ENCODE measurements at places on chromosomes 6 and 20. TPM values are rescaled to one million over a fixed set of nuclear protein-coding genes. Genes with fewer than 3 reads are reported as not detected.

DNA sequence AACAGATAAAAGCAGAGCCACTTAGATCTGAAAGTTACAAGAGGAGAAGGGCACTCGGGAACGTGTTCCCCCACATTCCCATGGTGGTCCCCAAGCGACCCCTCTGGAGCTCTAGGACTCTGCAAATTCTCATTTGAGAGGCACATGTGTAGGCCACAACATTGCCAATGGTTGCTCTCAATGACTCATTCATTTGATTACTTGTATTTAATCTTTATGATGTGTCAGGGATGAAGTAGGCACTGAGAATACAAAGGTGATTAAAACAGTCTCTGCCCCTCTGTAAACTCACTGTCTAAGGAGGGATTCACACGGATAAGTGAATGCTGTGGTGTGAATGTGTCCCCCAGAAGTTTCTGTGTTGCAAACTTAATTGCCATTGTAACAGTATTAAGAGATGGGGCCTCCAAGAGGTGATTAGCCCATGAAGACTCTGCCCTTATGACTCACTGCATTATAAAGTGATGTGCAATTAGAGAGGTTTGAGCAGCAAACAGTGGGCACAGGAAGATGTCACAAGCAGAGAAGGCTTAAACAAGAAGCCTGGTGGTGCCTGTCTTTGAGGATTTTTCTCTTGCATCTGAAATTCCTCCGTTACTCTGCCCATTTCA lies 34.0 kb upstream of the TRAM2 start:
- H3K4me3 ChIP-seq: no peak overlapping the region
- H3K36me3 ChIP-seq: no peaks in the 10 kb centered on the region
- no peak for DNase-seq
- no peak overlapping the region for H3K27ac ChIP-seq
- no peaks in the 10 kb centered on the region for H3K4me1 ChIP-seq
- no peaks in the 10 kb centered on the region for H3K27me3 ChIP-seq

GRCh38 chr20:3407040-3407770 lies at the start of gene DNAAF9:
Gene DNAAF9 (minus strand): TSS chr20:3407669. CDS start chr20:3407557, 112 bp downstream.
- DNase-seq: peak; percentile 58
- H3K36me3 ChIP-seq: no peaks in the 10 kb centered on the region
- H3K27ac ChIP-seq: peak within 1 kb of the TSS; percentile 71
- peak within 1 kb of the TSS; percentile 99 for H3K4me3 ChIP-seq
- H3K27me3 ChIP-seq: no peaks in the 10 kb centered on the region

Gene SLC12A5
- total RNA-seq: not detected

Gene IDH3B
- 145 TPM for total RNA-seq

Gene EPPIN
- total RNA-seq: not detected

GRCh38 chr6:74756923-74757322 lies 448.9 kb downstream of the COL12A1 start:
- no peak for DNase-seq
- no peaks in the 10 kb centered on the region for H3K36me3 ChIP-seq
- no peaks in the 10 kb centered on the region for H3K4me1 ChIP-seq
- H3K27me3 ChIP-seq: no peaks in the 10 kb centered on the region
- no peak overlapping the region for H3K4me3 ChIP-seq

Gene ENPP3
- total RNA-seq: 1.3 TPM

GRCh38 chr20:25073544-25073943 lies 8.4 kb downstream of the VSX1 start:
- no peak overlapping the region for H3K27ac ChIP-seq
- no peaks in the 10 kb centered on the region for H3K36me3 ChIP-seq
- peaks cover 9% of the 10 kb centered on the region for H3K27me3 ChIP-seq
- no peak for DNase-seq
- H3K4me1 ChIP-seq: no peaks in the 10 kb centered on the region
- no peak overlapping the region for H3K4me3 ChIP-seq

DNA sequence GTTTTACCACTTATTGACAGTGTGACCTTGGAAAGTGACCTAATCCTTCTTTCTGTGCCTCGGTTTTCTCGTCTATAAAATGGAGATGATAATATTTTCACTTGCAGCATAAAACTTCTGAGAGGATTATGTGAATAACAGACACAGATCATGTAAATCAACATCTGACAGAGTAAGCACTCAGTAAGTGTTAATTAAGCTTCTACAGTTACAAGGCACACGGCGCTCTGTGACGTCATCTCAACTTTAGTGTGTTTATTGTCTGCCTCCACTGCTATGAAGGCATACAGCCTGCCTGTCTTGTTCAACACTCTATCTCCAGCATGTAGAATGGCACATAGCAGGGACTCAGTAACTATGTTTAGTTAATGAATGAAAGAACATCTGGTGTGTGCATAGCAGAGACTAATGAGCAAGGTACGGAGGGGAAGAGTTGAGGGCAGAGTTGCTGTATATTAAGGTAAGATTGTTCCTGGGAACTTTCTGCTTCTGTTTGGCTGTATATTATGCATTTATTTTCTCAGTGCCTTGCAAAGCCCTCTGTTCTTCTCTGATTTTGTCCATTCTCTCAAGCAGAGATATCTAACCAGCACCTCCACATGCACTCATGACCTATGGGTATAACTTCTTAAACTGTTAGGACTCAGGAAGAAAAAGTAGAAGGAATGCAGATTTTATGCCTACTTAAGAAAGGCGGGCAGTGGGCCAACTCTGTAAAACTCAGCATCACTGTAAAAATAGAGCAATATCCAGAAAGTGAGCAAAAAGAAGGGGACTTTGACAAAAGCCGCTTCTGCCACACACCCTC lies 66.4 kb upstream of the STMND1 start:
- no peaks in the 10 kb centered on the region for H3K36me3 ChIP-seq
- no peak for DNase-seq
- no peak overlapping the region for H3K27ac ChIP-seq
- H3K27me3 ChIP-seq: no peaks in the 10 kb centered on the region
- H3K4me1 ChIP-seq: no peaks in the 10 kb centered on the region

- no peaks in the 10 kb centered on the region for H3K27me3 ChIP-seq
- DNase-seq: no peak
- no peaks in the 10 kb centered on the region for H3K4me1 ChIP-seq
These were observed 91.0 kb downstream of the BCKDHB start for GRCh38 chr6:80197474-80197873.

Gene EDN3
- not detected for total RNA-seq

Gene NOL4L
- total RNA-seq: 19.8 TPM

- no peak overlapping the region for H3K27ac ChIP-seq
- H3K4me3 ChIP-seq: no peak overlapping the region
- H3K4me1 ChIP-seq: no peaks in the 10 kb centered on the region
These were observed 127.8 kb downstream of the MTHFD1L start for GRCh38 chr6:150993253-150993652.

Gene PSMB1
- 296 TPM for total RNA-seq

- H3K27ac ChIP-seq: no peak overlapping the region
- no peak for DNase-seq
- no peaks in the 10 kb centered on the region for H3K4me1 ChIP-seq
- H3K4me3 ChIP-seq: no peak overlapping the region
- H3K27me3 ChIP-seq: no peaks in the 10 kb centered on the region
These were observed 148.7 kb upstream of the PHACTR3 start for GRCh38 chr20:59455402-59456341.

DNA sequence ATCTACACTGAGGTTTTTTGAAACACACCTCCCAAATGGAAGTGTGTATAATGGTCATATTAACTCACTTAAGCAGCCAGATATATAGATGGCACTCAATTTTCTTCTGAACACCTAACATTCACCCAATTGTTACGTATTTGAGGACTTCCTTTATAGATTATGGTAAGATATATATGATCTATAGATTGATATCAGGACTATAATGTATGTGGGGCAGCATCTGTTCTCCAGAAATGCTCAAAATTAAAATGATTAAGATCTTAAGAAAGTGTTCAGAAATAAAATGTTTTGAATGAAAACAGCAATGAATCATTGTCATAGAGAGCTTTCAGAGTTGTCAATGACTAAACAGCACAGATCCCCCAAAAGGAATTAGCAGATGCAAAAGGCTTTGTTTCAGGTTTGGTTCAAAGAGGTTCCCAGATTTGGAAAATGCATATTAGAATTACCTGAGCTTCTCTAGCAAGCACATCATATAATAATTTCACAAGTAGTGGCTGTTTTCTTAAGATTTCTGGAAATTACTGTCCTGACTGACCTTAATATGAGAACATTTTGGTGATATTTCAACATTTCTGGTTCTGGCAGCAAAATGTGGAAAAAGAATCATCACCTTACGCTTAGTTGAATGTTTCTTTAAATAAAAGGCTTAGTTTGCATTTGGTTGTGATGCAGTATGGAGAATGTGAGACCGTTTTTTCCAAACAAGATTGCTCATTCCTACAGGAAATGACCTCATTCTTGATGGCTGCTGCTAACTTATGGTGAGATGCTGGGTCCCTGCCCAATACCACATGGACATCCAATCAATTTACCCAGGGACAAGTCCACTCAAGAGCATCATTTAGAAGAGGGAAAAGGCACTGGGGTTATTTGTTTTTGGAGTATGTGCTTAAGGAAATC lies 31.5 kb downstream of the TRAF3IP2 start:
- DNase-seq: no peak
- no peaks in the 10 kb centered on the region for H3K27me3 ChIP-seq
- H3K27ac ChIP-seq: no peak overlapping the region
- H3K4me3 ChIP-seq: no peak overlapping the region
- peaks cover 17% of the 10 kb centered on the region for H3K36me3 ChIP-seq

Gene KIAA0408
- total RNA-seq: 9.0 TPM

Gene OCSTAMP
- not detected for total RNA-seq

DNA sequence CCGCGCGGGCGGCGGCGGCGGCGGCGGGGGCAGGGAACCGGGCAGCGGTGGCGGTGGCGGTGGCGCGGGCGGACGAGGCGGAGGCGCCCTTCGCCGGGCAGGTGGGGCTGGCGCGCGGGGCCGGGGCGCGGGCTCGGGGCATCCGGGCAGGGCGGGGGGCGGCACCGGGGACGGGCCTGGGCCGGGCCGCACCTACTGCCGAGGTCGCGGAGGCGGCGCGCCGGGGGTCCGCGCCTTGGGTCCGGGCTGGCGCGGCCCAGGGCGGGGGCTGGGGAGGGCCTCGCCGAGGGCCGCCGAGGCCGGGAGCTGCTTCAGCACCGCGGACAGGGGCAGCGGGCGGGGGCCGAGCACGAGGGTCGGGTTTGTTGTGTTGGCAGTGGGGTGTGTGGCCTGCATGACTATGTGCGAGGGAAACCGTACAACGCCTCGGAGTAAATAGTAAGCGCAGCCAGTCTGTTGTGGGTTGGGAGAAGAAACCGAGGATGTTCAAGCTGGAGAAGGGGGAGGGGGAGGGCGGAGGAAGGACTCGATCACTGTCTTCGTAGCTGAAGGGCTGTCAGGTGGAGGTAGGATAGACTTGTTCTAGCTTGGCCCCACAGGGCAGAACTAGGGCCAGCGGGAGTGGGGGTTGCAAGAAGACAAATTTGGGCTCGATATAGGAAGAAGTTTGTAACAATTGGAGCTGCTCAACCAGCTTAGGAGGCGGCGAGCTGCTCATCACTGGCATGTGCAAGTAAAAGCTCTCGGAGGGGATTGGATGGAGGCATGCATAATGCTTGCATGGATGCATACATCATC lies 593 bp downstream of the MMP24 start:
- no peaks in the 10 kb centered on the region for H3K4me1 ChIP-seq
- no peaks in the 10 kb centered on the region for H3K36me3 ChIP-seq
- H3K4me3 ChIP-seq: no peak overlapping the region
- DNase-seq: peak; percentile 35

GRCh38 chr6:3282476-3283236 lies 23.9 kb downstream of the PSMG4 start:
- H3K27ac ChIP-seq: no peak overlapping the region
- no peaks in the 10 kb centered on the region for H3K27me3 ChIP-seq
- peak; percentile 33 for DNase-seq

GRCh38 chr20:61940976-61941720 lies 124.5 kb downstream of the TAF4 start:
- DNase-seq: no peak
- H3K27me3 ChIP-seq: no peaks in the 10 kb centered on the region
- no peak overlapping the region for H3K27ac ChIP-seq
- no peaks in the 10 kb centered on the region for H3K36me3 ChIP-seq
- no peaks in the 10 kb centered on the region for H3K4me1 ChIP-seq
- H3K4me3 ChIP-seq: no peak overlapping the region

DNA sequence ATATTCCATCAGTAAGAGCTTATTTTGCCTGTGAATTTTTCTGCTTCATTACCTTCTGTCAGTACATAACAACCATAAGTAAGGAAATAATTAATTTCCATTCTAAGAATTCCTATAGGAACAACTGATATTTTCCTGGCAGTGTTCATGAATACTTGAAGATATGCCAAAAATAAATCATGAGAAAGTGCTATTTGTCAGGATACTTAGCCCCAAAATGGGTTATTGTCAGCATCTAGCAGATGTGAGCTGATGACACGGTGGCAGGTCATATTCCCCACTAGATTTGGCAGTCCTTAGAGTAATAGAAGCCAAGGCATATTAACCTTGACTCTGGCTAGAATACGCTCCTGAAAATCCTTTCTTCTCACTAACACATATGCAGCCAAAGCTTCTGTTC lies 43.2 kb upstream of the CRISP1 start:
- no peak overlapping the region for H3K27ac ChIP-seq
- H3K4me3 ChIP-seq: no peak overlapping the region
- DNase-seq: no peak
- no peaks in the 10 kb centered on the region for H3K27me3 ChIP-seq
- no peaks in the 10 kb centered on the region for H3K4me1 ChIP-seq

DNA sequence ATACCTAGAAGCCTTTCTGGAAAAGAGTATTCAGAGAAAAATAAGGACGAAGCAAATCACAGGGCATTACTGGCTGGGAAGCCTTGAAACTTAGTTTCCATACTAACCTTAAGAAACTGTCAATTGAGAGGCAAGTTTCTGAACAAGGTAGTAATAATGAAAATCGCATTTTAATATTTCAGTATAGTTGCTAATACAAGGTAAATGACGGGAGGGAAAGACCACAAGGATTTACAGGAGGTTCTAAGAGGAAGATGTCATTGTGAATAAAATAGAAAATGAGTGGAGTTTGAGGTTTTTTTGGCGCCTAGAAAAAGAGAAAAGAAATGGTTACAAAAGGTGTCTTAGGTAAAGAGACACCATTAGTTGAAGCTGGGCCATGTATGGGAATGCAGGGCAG lies 53.9 kb upstream of the AIG1 start:
- no peaks in the 10 kb centered on the region for H3K4me1 ChIP-seq
- no peak overlapping the region for H3K4me3 ChIP-seq
- no peaks in the 10 kb centered on the region for H3K27me3 ChIP-seq
- H3K36me3 ChIP-seq: no peaks in the 10 kb centered on the region

- no peaks in the 10 kb centered on the region for H3K27me3 ChIP-seq
- no peak overlapping the region for H3K4me3 ChIP-seq
- no peak overlapping the region for H3K27ac ChIP-seq
- DNase-seq: no peak
- no peaks in the 10 kb centered on the region for H3K4me1 ChIP-seq
- no peaks in the 10 kb centered on the region for H3K36me3 ChIP-seq
These were observed 148.2 kb upstream of the CITED2 start for GRCh38 chr6:139522511-139523220.

DNA sequence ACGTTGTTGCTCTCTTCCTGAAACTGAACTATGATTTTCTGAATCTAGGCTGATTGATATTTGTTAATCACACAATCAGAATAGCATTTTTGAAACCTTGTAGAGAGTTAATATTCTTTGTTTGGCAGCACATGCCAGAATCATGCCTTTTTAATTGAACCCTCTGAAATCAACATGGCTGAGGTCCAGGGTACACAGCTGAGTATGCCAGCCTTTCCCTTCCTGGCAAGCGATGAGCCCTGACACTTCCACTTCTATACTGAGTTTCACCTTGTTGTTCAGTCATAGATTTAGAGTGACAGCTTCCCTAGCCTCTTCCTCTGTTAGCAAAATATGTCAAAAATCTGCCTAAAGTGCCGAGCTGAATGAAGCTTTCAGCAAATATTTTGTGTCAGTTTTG lies 6.8 kb downstream of the HDDC2 start:
- H3K36me3 ChIP-seq: peaks cover 33% of the 10 kb centered on the region
- H3K27me3 ChIP-seq: no peaks in the 10 kb centered on the region
- no peak overlapping the region for H3K4me3 ChIP-seq
- peaks cover 10% of the 10 kb centered on the region for H3K4me1 ChIP-seq
- DNase-seq: no peak

Data from CD8-positive, alpha-beta memory T cell (primary cell).